H1 (cell line): ENCODE measurements at places on chromosomes 12 and 14. TPM values are rescaled to one million over a fixed set of nuclear protein-coding genes. Genes with fewer than 3 reads are reported as not detected.

DNA sequence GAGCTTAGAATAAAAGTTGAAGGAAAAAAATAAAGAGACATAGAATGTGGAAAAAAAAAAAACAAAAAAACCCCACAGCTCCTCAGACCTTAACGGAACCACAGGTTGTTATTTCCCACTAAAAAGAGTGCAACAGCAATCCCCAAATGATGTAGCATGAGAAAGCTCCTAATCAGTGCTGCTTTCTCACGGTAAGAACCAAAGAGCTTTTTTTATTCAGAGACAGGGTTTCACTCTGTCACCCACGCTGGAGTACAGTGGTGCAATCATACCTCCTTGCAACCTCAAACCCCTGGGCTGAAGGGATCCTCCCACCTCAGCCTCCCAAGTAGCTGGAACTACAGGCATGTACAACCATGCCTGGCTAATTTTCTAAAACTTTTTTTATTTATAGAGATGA, 13.3 kb downstream of the NDUFA12 start:
- DNase-seq: no peak

- DNase-seq: no peak
Observed at GRCh38 chr12:13570005-13570694, 373.6 kb downstream of the EMP1 start.

DNA sequence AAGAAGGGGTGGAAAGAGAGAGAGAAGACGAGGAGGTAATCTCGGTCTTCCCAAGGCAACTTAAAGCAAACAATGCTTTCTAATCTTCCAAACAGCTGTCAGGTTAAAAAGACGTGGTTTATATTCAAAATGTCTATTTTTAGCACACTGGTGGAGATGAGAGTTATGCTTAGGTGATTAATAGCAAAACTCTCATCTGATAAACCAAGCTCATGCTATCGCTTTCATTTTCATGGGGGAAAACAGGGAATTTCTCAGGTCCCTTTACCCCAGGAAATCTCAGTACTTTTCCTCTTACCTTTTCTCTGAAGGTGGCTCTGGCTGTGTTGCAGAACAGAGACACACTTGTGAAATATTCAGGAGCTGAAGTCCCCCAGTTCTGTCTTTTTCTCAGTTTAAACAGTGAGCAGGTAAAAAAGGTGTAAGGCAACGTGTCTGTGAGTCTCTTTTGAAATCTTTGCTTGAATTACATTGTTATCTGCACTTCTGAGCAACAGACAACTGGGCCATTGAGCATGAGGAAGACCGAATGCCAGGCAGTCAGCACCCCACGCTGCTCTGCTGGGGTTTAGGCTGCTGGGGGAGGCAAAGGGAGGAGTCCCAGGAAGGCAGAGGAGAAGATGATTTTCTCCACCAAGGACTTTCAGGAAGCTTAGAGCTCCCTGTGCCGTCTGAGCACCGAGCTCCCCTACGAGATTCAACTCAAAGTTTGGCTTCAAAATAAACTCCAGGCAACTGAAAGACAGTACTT, 759.3 kb downstream of the BCL11B start:
- no peak for DNase-seq

DNA sequence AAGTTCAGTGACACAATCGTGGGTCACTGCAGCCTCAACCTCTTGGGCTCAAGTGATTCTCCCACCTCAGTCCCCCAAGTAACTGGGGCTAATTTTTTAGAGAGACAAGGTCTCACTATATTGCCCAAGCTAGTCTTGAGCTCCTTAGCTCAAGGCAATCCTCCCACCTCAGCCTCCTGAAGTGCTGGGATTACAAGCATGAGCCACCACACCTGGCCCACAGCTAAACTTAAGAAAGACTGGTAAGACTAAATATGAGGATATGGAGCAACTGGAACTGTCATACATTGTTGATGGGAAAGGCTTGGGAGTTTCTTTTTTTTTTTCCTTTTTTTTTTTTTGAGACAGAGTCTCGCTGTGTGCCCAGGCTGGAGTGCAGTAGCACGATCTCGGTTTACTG, 34.0 kb downstream of the VRTN start:
- no peak for DNase-seq

- no peak for DNase-seq
Observed at GRCh38 chr12:119695034-119695433, 27.1 kb downstream of the PRKAB1 start.

DNA sequence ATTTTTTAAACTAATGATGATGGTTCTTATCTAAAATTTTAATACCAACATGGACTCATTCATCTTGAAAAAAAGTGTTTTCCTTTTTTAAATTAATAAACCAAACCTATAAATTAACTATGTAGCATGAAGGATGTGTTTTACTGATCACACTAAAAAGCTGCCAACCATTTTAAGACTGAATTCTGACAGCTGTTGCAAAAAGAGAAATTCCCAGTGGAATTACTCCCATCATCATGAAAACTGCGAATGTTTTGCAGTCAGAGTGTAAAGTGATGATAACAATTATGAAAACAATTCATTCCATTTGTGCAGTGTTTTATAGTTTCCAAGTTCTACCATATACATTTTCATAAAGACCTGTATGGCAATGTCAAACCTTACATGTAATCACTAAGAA, 232.8 kb downstream of the SLC2A13 start:
- no peak for DNase-seq

DNA sequence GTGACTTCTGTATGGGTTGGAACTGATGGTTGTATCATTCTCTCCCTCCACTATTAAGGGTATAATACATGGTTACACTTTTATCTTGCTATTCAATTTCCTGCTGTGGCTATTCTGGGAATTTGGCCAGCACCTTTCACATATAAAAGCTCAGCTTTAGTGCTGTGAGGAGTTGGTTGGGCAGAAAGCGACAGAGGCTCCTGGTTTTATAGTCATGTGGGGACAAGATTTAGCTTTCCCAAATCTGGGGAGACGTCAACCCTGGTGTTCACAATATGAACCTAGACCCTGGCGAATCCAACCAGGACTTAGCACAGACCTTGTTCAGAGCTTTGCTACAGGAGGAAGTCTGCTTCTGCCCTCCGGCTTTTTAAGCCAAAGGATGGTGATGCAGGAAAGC, 36.5 kb downstream of the FOS start:
- DNase-seq: no peak

GRCh38 chr12:40734276-40734675, 42.0 kb downstream of the CNTN1 start:
- DNase-seq: no peak

- DNase-seq: no peak
Observed at GRCh38 chr14:33592297-33592696, 358.6 kb downstream of the EGLN3 start.

DNA sequence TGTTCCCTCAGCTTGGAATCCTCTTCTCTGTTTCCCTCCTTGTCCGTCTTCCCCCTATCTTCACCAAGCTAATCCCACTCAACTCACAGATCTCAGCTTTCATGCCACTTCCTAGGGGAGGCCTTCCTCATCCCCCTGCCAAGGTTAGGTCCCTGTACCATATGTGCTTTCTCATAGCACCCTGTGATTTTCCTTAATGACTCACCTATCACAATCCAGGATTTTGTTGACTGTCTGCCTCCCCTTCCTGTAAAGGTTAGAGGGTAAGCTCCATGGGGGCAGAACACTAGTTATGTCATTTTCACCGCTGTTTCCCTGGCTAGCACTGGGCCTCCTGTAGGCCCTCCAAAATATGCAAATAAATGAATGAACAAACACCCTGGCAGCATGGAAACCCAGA, 57.6 kb downstream of the CRADD start:
- no peak for DNase-seq

- DNase-seq: no peak
Observed at GRCh38 chr14:69266572-69267345, 6.8 kb downstream of the GALNT16 start.

DNA sequence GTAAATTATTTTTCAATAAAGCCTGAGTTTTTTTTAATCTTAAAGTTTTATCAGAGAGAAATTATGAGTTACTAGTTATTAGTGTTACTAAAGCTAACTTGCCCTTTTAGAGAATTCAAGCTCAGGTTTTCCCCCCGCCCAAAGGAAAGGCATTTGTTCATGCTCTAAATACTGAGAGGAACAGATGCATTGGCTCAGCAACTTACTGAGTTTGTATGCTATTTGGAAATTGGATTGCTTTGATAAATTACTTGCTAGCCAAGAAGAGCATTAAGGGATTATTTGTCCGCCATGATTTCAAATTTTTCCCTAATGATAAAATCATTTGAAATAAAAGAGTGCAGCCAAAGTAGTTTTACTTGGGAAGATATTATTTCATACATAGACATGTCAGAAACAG, 149.4 kb downstream of the METTL25 start:
- DNase-seq: no peak

DNA sequence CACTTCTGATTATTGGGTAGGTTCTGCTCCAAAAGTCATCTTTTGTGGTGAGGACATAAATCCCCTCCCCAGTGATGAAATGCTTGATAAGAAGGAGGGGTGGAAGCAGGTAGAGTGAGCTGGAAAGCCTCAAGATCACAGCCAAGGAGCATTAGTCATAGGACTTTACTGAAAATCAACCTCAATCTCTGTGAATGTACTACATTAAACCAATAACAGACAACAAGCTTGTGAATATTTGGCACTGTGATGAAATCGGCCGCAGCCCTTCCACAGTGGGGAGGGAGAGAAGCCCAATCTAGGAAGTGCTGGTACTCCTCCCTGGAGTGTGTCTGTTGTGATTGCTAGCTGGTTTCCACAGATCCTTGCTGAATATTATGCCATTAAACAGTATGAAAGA, 41.2 kb upstream of the PTCSC3 start:
- DNase-seq: no peak

DNA sequence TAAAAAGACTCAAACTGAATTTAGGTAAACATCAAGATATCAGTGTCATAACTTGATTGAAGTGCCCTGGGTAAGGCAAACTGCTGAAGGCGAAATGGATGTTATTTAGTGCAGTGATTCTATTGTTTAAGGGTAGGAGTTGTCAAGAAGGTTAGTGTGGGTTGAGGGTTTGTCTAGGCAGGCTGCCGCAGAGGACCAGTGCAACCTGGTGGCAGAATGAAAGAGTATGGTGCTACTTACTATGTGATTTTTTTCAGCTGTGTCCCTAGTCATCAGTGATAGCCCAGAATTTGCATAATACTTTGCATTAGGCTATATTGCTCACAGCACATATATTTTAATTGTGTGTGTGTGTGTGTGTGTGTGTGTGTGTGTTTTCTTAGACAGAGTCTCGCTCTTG, 1127.0 kb downstream of the GALC start:
- DNase-seq: no peak

- DNase-seq: no peak
Observed at GRCh38 chr14:28536889-28537288, 229.7 kb upstream of the FOXG1 start.

- no peak for DNase-seq
Observed at GRCh38 chr12:132717531-132718387, 7.1 kb downstream of the PGAM5 start.

GRCh38 chr12:58455136-58455535, 465.2 kb downstream of the LRIG3 start:
- DNase-seq: no peak

DNA sequence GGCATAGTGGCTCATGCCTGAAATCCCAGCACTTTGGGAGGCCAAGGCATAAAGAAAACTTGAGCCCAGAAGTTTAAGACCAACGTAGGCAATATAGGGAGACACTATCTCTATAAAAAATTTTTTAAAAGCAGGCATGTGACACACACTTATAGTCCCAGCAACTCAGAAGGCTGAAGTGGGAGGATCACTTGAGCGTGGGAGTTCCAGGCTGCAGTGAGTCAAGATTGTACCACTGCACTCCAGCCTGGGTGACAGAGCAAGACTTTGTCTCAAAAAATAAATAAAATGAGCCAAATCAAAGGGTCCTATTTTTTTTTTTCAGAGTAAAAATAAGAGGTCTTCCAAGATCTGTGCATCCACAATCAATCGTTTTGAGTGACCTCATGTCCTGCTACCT, 237.6 kb downstream of the SLC16A7 start:
- DNase-seq: no peak

GRCh38 chr14:32696325-32697091, 242.2 kb upstream of the NPAS3 start:
- DNase-seq: no peak

- no peak for DNase-seq
Observed at GRCh38 chr14:68695856-68696255, 97.0 kb downstream of the ZFP36L1 start.

- DNase-seq: no peak
Observed at GRCh38 chr14:69749956-69750355, 17.0 kb upstream of the SRSF5 start.

The KLHL33 gene
- 0.11 TPM in 1 of 2 replicates, not detected in the other for total RNA-seq

The GLS2 gene
- total RNA-seq: 14.5 and 16.9 TPM in 2 replicates

The KCNH3 gene
- 0.24 and 0.36 TPM in 2 replicates for total RNA-seq

The ACOT4 gene
- 0.48 and 0.80 TPM in 2 replicates for total RNA-seq

The SRP54 gene
- 60.0 and 61.2 TPM in 2 replicates for total RNA-seq

The HOXC11 gene
- not detected in 2 replicates for total RNA-seq
